ENCODE measurements at places on chromosomes 11 and 22.

DNA sequence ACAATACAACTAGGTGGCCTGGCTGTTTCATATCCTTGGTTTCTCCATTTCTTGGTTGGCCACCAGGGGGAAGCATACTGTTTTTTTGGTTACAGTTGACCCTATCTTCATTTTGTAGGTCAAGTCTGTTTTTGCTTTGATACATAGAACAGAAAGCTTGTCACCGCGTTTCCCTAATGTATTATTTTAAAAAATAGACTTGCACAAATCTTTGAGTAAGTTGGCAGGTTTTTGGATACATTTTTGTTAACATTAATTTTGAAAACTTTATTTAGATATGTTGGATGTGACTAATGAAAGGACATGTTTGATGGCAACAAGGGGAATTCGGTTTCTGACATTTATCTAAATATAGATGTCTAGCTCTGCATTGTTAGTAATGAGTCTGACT lies 3.0 kb downstream of the NCR3LG1 start:
- DNase-seq = peak; percentile 86

- DNase-seq = no peak
Measured at GRCh38 chr11:134701564-134702165, 289.6 kb upstream of the B3GAT1 start.

GRCh38 chr11:68090706-68091105 lies 30.5 kb downstream of the CHKA start:
- DNase-seq = peak; percentile 57

GRCh38 chr11:11332141-11332710 lies 20.8 kb downstream of the CSNK2A3 start:
- no peak for DNase-seq

- no peak for DNase-seq
Measured at GRCh38 chr11:76558891-76559290, 111.7 kb downstream of the LRRC32 start.

DNA sequence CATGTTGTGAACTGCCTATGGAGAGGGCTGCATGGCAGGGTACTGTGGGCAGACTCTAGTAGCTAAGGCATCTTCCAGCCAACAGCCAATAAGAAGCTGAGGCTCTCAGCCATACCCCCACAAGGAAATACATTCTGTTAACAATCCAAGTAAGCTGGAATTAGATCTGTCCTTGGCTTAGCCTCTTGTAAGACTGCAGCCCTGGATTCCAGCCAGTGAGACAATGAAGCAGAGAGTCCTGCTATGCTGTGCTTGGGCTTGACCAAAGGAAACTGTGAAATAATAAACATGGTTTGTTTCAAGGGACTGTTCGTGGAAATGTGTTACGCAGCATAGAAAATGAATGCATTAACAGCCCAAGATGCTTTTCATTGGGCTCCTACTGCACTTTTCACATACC lies 1097.4 kb upstream of the CCDC90B start:
- DNase-seq = no peak

DNA sequence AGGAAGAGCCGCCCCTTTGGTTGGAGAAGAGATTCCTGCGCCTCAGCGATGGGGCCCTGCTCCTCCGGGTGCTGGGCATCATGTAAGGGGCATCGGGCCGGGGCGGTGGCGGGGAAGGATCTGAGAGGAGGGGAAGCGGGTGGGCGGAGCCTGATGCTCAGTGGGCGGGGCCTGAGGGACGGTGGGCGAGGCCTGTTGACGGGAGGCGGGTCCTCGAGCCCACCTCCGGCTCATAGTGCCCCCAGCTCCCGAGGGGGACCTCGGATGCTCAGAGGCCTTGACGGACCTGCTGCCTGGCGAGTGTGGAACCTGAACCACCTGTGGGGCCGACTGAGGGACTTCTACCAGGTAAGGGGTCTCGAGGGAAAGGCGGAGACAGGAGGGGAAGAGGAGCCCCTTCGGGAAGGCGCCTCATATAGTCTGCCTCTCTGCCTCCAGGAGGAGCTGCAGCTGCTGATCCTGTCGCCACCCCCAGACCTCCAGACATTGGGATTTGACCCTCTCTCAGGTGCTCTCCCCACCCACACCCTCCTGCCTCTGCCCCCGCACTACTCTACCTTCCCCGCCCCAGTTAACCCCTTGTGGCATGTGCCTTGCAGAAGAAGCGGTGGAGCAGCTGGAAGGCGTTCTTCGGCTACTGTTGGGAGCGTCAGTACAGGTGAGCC lies 799 bp downstream of the CCDC88B start:
- peak; percentile 78 for DNase-seq

DNA sequence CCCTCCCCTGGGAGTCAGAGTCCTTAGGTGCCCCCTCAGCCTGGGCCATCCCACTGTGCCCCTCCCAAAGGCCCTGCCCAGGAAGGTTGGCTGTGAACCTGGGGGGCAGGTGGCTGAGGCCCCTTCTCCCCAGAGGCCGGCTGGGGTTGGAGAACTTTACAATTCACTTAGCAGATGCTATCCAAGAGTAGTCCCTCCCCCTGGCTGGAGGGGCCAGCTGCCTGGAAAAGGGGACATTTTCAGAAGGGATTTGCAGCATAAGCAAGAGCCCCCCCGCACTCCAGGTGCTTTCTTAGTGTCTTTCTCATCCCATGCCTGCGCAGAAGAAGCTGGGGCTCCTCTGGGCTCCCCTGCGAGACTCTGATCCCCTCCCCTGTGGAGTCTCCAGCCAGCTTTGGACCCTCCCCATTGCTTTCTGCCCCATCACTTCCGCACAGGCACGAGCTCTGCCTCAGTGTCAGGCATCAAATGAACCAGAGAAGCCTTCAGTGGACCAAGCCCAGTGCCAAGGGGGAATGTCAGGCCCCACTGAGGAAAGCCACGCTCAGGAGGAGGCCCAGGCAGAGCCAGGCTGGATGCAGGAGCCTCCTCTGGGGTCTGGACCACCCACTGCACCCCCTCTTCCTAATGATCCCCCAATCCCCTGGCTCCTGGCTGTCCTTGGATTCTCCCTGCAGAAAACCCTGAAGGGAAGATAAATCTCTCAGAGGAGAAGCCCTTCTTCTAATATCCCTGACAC lies 3.7 kb downstream of the SSTR3 start:
- DNase-seq = no peak

DNA sequence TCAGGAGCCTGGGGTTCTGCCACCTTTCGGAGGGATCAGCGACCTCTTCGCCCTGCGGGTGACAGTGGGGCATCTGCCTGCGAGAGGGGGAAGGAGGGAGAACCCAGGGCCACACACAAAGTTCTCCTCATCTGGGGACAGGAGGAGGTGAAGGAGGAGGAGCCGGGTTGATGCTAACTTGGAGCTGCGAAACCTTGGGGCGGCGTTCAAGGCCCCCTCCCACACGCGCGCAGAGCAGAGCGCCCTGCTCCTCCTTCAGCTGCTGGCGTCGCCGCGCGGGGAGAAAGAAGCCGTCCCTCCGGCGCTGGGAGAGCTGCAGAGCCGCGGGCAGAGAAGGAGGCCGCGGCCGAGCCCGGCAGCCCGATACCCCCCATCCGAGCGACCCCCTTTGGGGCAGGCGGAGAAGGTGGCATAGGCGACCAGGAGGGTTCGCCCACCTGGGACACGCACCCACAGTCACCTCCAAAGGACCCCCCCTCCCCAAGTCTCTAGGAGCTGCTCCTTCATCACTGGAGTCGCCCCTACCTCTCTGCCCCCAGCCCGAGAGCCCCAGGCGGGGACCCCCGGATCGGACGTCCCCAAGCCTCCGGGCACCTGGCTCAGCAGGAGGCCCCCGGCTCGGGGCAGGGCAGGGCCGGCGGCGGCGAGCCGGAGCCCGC lies at the start of gene RASD2:
TSS of gene RASD2 (plus strand) at position 237 of the 659 bp plus-strand sequence. CDS start 5,979 bp downstream, outside the sequence.
- peak; percentile 31 for DNase-seq

GRCh38 chr11:101441747-101442146 lies 142.1 kb downstream of the TRPC6 start:
- no peak for DNase-seq

GRCh38 chr11:129723146-129723760 lies 92.4 kb upstream of the TMEM45B start:
- no peak for DNase-seq

DNA sequence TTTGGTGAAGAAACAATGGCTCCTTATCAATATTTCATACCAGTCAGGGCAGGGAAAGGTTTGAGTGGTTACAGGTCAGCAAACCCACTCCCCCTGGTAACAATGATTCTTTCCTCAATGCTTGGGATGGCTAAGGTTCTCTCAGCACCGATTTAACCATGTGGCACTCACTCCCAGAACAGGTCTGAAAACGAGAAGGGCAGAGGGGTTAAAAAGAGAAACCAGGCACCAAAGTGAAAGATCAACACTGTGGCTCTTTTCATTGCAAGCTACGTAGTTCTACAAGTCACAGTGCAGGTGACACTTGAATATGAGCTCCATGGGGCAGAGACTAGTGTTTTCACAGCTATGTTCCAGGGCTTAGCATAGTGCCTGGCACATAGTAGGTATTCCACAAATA lies 132.4 kb downstream of the PLEKHA7 start:
- no peak for DNase-seq

- peak; percentile 82 for DNase-seq
Measured at GRCh38 chr22:43136255-43136654, 6.9 kb downstream of the MCAT start.

GRCh38 chr11:34313099-34313517 lies 44.7 kb downstream of the ABTB2 start:
- DNase-seq = peak; percentile 39

GRCh38 chr11:64594159-64594939 lies 3.3 kb downstream of the SLC22A12 start:
- DNase-seq = no peak

DNA sequence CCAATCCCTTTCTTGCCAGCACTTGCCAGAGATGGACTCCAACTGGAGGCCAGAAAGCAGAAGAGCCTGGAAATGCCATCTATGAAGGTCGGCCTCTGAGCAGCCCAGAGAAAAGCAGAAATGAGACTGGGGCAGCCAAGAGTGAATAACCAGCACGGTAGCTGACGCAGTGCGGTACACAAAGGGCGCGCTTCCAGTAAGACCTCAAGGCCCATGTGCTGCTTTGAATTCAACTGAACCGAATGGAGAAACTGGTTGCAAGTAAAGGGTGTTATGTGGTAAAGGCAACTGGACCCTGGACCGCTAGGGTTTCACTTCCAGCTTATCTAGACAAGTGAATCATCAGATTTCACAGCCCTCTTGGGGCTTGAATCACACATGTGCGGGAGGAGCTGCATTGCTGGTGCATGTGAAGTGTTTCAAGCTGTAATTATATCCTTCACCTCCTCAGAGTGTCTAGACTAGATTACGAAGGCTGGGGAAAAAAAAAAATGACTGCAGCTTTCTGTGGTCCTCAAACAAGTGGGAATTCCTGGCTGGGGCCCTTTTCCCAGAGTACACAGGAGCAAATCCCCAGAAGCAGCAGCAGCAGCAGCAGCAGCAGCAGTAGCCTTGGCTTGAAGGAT lies 128.9 kb downstream of the CCDC34 start:
- peak; percentile 82 for DNase-seq

DNA sequence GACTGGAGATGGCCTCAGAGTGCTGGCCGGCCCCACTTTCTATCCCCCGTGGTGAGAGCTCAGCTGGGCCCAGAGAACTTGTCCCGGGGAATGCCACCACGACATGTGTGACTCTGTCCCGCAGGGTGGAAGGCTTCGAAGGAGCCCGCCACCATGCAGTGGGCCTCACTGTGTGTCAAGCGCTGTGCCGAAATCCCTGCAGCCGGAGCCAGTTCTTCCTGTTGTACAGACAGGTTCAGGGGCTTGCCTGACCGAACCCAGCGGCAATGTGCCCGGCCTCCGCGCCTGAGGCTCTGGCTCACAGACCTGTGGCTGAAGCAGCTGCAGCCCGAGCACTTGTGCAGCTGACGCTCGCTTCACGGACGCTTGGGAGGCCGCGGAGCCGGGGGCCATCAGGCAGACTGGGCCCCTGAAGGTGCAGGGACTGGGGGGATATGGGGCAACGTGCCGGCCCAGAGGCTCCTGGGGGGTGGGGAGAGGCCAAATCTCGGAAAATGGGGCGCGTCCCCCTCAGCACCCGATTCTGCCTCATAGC lies 650 bp downstream of the PPM1F start:
- peak; percentile 58 for DNase-seq

GRCh38 chr22:36862251-36863242 lies 1.7 kb downstream of the NCF4 start:
- peak; percentile 66 for DNase-seq

- no peak for DNase-seq
Measured at GRCh38 chr11:114426280-114426679, 13.0 kb upstream of the REXO2 start.

DNA sequence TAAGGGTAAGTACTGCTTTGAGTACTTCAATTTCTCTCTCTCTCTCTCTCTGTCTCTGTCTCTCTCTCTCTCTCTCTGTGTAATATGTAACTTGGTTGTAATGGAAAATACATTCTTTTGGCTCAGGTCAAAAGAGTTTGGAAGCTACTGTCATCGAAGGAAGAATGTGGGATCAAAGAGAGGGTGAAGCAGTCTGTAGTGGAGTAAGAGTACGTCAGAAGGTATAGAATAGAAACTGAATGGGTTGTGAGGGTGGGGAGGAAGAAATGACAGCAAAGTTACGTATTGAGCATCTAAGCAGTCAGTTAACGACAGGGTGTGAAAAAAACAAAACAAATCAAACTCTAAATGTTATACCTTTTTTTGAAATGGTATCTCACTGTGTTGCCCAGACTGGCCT lies 10.0 kb downstream of the NCAM1 start:
- DNase-seq = no peak
